Activated CD4-positive, CD25-positive, alpha-beta regulatory T cell treated with anti-CD3 and anti-CD28 coated beads, Interleukin-2, amount 50 U/mL, for 72 hours (primary cell): ENCODE measurements at places on chromosomes 5 and 9.

GRCh38 chr5:100840789-100841188, 62.3 kb downstream of the ST8SIA4 start:
- no peak for DNase-seq

DNA sequence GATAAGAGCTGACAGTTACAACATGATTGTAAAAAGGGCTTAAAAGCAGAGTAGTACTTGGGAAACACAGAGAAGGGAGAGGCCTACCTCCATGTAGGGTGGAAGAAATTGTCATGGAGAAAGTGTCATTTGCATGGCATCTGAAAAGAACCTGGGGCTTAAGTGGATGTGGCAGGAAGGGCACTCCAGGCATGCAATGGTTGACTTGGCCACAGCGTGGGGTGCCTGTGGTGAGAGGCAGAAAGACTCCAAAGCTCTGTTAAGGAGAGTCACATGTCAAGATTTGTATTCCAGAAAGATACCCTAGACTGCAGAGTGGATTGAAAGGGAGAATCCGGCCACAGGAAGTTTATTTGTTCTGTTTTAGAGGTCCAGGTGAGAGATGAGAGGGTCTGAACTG, 2.4 kb downstream of the POLR3G start:
- DNase-seq = no peak

DNA sequence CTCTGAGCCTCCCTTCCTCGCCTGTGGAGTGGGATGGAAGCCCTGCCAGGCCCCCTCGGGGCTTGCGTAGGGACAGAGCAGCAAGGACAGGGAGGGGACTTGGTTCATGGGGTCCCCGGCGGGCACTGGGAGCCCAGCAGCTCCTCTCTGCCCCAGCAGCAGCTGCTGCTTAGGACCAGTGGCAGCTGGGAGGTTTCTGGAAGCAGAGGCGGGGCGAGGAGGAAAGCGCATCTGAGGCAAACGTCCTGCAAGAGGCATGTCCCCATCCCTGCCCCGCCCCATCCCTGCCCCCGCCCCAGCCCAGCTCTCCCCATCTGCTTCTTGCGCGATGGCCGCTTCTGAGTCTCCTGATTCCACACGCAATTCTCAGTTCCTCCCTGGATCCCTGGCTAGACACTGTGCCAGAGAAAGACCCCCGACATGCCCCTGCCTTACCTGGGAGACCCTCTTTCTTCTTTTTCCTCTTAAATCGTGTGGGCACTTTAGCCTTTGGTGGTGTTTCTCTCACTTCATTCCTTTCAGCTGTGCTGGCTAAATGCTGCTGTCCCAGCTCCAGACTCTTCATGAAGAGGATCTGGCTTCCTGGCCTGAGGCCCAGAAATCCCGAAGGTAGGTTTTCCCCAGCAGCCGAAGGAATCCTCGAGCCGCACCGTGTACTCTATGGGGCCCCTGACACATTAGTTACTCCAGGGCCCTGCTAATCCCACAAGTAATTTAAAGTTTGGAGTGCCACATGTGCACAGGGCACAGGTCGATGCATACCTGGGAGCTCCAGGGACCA, 4.4 kb upstream of the OR2S2 start:
- no peak for DNase-seq

DNA sequence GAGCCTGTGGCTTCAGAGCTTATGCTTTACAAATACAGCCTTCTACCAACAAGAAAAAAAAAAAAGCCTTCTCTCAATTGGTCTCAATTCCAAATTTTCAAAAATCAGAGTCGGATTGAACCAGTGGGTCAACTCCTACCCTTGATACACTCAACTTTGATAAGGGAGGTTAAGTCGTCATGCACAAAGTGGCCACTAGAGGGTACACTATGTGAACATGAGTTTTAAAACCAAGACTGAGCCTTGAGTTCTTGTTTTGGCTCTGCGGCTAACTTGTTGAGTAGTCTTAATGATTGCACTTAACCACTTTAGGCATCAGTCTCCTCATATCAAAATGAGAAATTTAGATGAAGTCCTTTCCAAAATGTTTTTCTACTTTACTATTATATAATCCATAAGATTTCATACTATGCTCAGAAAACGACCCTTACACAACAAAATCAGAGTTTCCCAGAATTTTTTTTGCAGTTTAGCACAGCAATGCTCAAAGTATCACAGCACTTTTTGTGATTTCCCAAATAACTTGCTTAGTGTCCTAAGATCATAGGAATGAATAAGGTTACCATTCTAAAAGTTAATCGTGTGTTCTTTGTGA, 92.9 kb upstream of the MTAP start:
- peak; percentile 54 for DNase-seq

GRCh38 chr9:70553707-70554673, 139.5 kb upstream of the KLF9 start:
- no peak for DNase-seq

DNA sequence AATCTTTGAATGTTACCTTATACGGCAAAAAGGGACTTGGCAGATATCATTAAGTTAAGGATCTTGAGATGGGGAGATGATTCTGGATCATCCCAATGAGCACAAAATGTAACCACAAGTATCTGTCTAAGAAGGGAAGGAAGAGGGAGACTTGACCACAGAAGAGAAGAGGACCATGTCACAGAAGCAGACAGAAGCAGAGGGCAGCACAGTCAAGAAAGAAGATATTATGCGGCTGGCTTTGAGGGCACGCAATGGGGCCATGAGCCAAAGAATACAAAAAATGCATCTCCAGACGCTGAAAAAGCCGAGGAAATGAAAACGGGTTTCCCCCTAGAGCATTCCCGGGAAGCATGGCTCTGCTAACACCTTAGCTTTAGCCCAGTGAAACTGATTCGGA, 225.3 kb downstream of the NR2F1-AS1 start:
- no peak for DNase-seq

- no peak for DNase-seq
Observed at GRCh38 chr5:41277476-41278245, 64.3 kb upstream of the C6 start.

GRCh38 chr5:159182691-159183090, 26.7 kb downstream of the RNF145 start:
- no peak for DNase-seq

- DNase-seq = no peak
Observed at GRCh38 chr9:129145841-129146292, 32.2 kb downstream of the IER5L start.

- peak; percentile 84 for DNase-seq
Observed at GRCh38 chr9:133742849-133743444, 4.8 kb upstream of the SARDH start.

DNA sequence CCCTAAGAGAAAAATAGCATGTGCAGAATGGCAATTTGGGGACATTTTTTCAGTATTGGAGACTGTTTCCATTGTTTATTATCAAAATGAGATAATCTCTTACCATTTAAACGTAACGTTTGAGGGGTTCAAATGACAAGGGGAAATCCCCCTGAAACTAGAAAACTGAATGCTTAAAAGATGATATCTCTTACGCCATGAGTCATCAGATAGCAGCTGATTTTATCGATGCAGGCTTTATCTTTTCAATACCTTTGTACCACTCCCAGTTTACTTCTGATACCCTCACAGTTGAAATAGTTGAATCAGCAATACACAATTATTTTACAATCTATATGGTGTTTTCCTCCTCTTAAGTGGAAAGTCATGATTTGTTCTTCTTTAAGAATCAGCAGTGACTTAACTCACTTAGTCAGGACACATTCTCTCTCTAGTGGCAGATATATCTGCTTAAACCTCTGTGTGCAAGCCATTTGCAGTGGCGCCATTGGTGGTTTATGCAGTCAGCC, 29.2 kb downstream of the OSMR start:
- no peak for DNase-seq

- no peak for DNase-seq
Observed at GRCh38 chr9:93319301-93319991, 132.0 kb upstream of the FAM120A start.

DNA sequence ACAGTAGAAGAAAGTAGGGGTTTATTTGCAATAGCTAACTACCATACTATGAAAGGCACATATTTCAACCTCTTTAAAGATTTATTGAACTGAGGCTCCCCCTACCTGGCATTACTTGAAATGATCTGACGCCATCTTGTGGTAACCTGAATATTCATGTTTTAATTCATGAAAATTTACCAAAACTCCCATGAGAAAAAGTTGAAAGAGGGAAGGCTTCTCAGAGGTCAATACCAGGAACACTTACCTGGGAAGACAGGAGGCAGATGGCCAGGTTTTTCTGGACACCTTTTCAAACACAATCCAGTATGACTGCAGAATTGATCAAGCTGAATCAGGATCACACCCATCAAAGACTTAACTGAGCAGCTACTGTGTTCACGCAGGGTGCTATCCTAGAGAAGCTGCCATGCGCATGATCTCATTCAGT, 9.4 kb downstream of the PRELID2 start:
- DNase-seq = no peak

GRCh38 chr9:127174386-127175318, 52.2 kb upstream of the ANGPTL2 start:
- DNase-seq = peak; percentile 25

- no peak for DNase-seq
Observed at GRCh38 chr9:15100571-15100970, 190.3 kb upstream of the FREM1 start.

DNA sequence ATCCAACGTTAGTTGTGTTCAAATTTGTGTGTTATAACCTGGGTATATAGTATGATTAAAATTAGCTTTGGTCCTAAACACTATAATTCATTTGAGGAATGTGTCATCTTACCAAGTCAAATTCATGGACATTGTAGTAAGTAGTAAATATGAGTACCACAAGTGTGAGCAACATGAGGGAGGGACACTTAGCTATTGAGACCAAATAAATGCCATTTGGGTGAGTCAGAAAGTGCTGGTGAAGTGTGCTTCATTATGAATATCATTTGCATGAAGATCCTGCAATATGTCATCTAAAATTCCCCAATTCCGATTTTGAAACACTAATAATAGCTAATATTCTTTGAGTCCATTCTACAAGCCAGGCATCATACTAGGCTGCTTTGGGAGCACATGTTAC, 336.7 kb upstream of the KIF2A start:
- no peak for DNase-seq

- peak; percentile 35 for DNase-seq
Observed at GRCh38 chr9:125558453-125559092, 148.4 kb downstream of the MAPKAP1 start.

DNA sequence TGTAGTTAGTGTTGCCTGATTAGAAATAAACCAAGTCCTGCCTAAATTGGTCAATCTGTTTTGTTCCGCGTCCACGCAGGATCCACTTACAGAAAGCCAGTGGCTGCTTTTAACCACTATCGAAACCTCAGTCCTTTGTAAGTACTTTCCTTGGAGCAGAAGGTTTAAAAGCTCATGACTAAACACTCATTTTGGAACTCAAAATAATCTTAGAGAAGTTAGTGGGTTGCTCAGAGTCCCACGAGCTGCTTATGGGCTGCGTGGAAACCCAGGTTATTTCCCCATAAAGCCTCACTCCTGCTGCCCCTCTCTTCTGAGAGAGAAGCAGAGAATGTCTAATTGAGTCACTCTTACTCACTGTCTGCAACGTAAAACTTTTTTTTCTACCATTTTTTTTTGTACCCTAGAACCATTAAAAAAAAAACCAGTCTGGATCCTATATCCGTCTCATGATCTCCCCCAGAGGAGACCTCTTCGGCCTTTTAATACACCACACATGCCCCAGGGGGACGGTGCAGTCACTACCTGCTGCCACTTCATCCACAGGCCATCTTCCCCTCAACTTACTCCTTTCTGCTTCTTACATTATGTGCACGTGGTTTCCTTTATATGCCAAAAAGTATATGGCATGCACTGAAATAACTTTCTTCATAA, 7.6 kb downstream of the BASP1 start:
- DNase-seq = no peak

- no peak for DNase-seq
Observed at GRCh38 chr9:123679330-123679987, 250.5 kb downstream of the DENND1A start.

DNA sequence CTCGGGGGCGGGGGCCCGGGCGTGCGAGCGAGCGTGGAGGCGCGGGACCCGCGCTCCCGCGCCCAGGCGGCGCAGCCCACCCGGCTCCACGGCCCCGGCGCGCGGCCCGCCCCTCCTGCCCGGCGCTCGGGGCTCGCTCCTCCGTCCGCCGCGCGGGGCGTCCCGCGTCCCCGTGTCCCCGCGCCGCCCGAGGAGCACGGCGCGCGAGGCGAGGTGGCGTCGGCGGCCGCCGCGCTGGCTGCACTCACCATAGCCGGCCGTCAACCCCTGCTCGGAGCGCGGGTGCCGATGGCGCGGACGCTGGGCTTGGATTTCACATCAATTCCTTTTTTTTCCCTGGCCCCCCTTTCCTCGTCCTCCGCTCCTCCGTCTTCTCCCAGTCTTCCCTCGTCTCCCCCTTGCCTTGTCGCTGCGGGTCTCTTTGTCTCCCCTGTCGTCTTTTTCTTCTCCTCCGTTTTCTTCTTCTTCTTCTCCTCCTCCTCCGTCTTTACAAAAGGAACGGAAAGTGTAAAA, 494 bp downstream of the PTCH1 start:
- DNase-seq = no peak

DNA sequence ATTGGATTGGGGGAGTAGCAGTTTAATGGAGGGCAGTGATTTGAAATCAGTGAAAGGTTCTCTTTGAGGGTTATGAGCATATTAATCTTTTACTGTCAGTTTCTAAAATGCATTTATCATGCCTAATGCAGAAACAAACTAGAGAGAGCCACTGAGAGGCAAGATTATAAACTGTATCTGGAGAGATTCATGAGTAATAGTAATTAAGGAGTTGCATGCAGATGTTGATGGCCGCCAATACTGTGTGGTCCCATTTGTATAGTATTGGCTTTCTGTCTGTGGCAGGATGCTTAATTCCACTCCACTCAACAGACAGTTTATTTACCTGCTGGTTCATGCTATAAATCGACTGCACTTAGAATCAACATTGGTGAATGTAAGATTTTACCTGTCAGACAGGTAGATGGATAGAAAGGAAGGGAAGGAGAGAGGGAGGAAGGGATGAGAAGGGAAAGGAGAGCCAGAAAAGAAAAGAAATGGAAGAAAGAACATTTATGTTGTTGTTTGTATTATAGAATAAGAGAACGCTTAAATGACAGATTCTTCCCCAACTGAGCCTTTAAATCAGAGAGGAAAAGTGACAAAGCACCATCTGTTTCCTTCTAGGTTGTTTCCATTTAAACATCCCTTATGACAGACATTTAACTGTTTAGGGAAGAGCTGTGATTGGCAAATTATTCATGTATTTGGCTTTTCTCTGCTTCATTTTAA, 146.5 kb downstream of the PAM start:
- DNase-seq = no peak

DNA sequence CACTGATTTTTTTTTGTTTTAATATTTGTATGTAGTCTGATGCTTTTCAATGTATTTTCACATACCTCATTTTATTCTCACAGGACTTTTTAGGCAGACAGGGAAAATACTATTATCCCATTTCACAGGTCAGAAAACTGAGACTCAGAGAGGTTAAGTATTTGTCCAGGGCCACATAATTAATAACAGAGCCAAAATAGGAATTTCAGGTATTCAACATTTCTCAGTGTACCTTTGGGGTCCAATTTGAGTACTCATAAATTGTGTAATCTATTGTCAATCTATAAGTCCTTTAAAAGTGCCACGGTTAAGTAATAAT, 120.7 kb upstream of the GRHPR start:
- DNase-seq = no peak

DNA sequence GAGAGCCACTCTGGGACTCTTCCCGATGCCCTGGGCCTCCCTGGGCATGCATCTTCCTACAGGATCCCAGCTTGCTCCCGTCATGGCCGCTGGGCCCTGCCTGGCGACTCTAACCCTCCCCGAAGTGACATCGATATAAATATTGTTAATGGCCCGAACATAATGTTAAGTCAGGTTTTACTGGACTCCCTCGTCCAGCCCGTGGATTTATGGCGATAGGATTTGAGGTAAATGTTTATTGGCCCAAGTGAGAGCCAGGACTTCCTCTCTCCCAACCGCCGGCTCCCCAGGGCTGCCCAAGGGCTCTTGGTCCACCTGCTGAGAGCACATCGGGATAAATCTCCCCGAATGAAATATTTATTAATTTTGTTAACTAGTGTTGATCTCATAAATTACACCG, 246.3 kb downstream of the PBX3 start:
- no peak for DNase-seq
